Type B pancreatic cell (in vitro differentiated cells): ENCODE measurements at places on chromosomes 7 and 10.

DNA sequence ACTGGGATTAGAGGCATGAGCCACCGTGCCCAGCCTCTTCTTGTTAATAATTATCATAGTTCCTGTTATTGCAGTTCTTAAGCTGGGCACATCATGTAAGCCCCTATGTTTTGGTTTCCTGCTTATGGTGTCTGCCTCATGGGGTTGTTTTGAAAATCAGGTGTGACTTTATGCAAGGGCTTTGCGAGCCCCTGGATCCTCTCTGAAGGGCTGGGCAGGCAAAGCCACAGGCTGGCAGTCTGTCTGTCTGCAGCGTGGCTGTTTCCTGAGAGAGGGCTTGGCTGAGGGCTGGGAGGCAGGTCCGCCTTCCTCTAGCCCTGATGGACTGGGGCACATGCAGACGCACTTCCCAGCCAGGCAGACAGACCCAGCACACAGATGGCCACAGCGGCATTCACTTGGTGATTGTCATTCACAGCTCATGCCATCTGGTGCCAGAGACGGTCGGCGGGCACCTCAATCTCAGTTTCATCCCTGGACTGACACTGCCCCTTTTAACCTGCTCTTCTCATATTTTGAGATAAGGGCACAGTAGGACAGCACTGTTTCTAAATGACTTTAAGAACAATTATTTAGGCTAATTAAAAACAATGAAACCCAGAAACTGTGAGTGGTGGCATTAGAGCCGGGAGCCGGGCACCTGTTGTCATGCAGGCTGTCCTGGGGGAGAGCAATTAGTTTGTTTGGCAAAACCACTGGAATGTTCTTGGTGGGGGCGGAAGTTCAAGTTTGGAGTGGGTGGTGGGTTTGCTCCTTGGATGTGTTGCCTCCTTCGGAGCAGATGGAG lies 35.5 kb downstream of the RBM20 start:
- DNase-seq, result no peak

- DNase-seq, result no peak
These were observed 106.9 kb upstream of the PDLIM1 start for GRCh38 chr10:95397747-95398146.

GRCh38 chr10:70784016-70784415 lies 1.2 kb downstream of the TBATA start:
- no peak for DNase-seq

DNA sequence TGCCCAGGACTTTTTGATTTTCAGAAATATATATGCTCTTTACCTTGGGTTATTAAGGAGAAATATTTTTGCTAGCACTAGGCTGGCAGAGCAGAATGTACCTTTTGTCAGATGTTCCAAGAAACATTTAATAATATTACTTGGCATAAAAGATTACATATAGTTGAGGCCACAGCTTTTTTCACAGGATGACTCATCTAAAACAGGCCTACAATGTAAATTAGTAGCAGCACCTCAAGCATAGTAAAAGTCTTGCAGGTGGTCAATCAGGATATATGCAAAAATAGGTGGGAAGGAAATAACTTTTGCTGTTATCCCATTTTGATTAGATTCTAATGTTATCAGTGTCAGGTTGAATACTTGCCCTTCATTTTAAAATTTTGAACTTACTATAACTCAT lies 14.9 kb upstream of the ITGB1 start:
- DNase-seq, result no peak

- DNase-seq, result no peak
These were observed 20.7 kb downstream of the ABI1 start for GRCh38 chr10:26839966-26840627.

- no peak for DNase-seq
These were observed 21.5 kb downstream of the BTAF1 start for GRCh38 chr10:91944880-91945630.

GRCh38 chr10:126511917-126512479 lies 123.7 kb upstream of the ADAM12 start:
- DNase-seq, result no peak

GRCh38 chr10:114021154-114021553 lies 22.5 kb upstream of the ADRB1 start:
- no peak for DNase-seq

DNA sequence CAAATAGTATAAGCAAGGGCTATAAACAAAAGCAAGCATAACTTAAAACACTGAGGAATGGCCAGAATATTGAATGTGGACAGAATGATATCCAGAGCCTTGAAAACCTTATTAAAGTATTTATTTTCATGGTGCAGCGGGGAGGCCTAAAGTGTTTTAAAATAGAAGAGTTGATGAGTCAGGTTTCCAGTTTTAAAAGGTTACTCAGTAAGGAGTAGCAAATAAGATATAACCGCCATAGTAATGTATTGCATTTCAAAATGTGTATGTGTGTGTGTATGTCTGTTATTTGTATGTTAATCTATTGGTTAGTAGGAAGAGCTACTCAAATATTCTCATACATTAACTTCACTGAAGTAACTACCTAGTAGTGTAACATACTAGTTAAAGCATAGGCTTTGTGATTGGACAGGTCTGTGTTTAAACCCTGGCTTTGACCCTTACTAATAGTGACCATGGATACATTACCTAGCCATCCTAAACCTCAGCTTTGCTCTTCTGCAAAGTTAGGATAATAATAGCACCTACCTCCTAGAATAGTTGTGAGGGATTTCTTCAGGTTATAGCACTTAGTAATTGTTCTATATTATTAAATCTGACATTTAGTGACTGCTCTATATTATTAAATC lies 16.9 kb downstream of the CUTC start:
- DNase-seq, result no peak

GRCh38 chr7:147053746-147054145 lies 937.1 kb downstream of the CNTNAP2 start:
- no peak for DNase-seq

- DNase-seq, result no peak
These were observed 25.4 kb upstream of the CRHR2 start for GRCh38 chr7:30707391-30708357.

DNA sequence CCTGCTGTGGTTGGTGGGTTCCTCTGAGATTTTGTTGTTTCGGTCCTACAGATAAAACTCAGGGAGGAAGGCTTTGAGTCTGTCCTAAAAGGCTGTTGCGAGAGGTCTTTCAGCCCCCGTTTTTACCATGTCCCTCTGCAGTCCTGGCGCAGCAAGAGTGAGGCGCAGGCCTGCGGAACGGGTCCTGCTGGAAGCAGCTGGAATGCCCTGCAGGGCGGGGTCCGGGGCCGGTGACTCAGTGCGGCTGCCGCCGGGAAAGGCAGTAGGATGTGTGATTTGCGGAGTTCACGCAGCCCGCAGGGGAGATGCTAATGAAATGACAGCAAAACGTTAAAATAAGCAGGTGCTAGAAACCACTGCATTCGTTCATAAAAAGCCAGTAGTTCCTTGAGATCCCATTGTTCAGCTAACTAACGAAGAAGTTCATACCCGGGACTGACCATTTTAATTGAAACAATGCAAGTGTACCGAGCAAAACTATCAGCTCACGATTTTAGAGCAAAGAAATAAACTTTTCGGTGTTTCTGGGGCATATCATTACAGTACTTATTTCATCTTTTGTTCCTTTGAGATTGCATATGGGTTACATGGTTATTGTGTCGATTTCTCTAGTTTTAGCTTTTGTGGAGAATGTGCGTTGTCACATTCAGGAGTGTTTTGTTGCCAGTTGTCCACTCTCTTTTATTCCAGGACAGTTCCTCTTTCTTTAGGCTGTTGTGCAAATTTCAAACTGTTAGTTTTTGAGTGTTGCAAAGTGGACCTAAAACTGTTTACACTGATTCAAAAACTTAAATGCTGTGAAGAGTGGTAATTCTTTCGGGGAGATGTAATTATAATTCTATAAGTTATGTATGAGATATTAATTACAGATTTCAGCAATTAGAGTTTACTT lies 783 bp downstream of the ANLN start:
- peak; percentile 85 for DNase-seq

- DNase-seq, result no peak
These were observed 10.8 kb upstream of the AQP1 start for GRCh38 chr7:30900803-30901362.

GRCh38 chr7:96614154-96614867 lies 95.3 kb downstream of the SEM1 start:
- DNase-seq, result no peak

DNA sequence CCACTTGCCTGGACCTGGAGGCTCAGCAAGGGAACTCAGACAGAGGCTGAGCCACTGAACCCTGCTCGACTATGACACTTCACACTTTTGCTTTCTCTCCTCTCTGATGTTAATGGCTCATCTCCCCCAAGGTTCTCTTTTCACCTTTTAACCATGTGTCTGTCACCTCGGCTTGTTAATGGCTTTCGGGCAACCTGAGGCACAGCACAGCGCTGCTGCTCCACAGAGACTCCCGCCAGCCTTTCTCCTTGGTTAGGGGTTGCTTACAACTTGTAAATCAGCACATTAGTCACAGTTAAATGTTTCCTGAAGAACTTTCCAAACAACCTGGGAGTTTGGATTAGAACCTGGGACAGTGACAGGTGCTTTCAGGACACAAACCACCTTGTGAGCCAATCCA lies 136.2 kb upstream of the TBX20 start:
- DNase-seq, result no peak

GRCh38 chr10:50326757-50327701 lies 75.7 kb upstream of the ASAH2 start:
- no peak for DNase-seq

DNA sequence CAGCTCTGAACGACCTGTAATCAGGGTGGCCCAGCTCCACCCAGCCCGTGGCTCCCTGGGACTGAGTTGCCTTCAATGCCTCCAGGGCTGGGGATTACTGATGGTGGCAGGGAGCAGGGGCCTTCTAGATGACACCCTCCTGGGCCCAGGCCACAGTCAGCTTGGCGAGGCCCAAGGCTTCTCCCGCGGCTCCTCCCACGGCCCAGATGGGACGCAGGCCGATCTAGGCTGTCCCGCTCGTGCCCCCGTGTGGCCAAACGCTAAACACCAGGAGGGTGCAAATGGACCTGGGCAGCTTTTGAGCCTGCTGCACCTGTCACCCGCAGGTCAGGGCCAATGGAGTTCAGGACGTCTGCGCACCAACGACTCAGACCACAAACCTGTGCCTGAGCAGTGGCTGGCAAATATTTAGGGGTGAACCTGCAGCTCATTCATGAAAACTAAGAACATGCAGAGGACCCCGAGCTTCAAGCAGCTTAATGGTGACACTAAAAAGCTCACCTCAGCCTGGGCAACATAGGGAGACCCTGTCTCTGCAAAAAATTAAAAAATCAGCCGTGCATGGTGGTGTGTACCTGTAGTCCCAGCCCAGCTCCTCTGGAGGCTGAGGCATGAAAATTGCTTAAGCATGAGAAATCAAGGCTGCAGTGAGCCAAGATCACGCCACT lies 43.2 kb downstream of the ASB13 start:
- peak; percentile 88 for DNase-seq

GRCh38 chr10:124296121-124296812 lies 122.5 kb downstream of the OAT start:
- peak; percentile 56 for DNase-seq

- no peak for DNase-seq
These were observed 126.0 kb upstream of the ANKRD1 start for GRCh38 chr10:91046869-91047268.

- DNase-seq, result no peak
These were observed 248.9 kb downstream of the KIAA1217 start for GRCh38 chr10:24457661-24458318.

DNA sequence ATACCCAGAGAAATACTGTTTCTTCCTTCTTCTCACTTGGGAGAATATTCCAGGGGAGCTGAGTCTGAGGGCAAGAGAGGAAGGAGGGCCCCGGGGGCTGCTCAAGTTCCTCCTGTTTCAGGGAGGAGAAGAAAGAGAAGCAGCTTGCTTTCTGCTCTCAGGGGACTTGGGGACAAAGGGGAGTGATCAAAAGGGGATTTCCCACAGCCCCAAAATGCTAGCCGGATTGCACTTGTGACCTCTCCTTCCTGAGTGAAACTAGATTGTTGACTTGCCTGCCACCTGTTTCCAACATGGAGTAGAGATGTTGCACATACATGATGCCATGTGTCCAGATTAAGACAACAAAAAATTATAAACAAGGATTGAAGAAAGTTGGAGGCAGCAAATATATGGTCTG lies 28.7 kb upstream of the PDCD4 start:
- no peak for DNase-seq

GRCh38 chr10:44193166-44193565 lies 191.7 kb downstream of the CXCL12 start:
- no peak for DNase-seq

DNA sequence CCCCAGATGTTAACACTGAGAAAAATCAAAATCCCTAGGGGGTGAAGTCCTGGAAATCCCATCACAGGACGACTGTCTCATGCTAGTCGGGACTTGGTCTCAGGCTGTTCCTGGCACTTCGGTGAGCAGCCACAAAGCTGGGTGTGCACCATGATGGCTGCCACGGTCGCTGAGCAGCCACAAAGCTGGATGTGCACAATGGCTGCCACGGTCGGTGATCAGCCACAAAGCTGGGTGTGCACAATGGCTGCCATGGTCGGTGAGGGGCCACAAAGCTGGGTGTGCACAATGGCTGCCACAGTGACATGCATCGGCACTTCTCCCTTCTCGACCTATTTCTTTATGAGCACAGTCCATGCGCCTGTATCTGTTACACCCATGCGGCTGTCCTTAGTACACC lies 505.1 kb downstream of the TCERG1L start:
- peak; percentile 34 for DNase-seq

- DNase-seq, result no peak
These were observed 12.0 kb downstream of the MTG1 start for GRCh38 chr10:133405844-133406527.

DNA sequence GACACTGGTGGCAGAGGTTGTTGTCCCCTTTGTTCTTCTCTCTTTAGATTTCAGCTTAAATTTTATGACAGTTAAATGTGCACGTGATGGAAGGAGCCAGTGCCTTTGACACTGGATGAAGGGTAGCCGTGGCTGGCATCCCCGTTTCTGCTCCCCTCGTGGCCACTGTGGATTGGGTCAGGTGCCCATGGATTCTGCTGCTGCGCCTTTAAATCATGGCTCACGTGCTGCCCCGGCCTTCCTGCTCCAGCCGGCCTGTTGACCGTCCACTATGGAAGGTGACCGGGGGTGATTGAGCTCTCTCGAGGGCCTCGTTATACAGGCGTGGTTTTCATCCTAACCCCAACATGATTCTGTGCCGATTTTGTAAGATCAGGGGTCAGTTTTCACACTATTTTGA lies 34.5 kb downstream of the WDR37 start:
- no peak for DNase-seq

DNA sequence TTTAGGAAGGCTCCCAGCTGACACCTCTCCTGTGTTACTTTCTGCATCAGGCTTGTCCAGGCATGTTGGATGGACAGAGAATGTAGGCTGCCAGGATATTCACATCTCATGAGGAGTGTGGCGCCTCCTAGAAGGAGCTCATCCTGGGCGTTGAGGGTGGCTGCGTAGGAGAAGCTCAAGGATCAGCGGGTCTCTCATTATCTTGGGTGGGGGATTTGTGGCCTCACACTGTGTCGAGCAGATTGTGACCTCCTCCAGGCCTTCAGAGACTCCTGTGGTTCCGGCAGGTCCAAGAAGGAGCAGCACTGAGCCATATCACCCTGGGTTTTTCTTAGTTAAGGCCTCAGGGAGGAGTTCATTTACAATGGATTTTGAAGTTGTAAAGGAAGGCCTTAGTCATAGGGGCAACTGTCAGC lies 8.7 kb upstream of the COBL start:
- DNase-seq, result peak; percentile 36

DNA sequence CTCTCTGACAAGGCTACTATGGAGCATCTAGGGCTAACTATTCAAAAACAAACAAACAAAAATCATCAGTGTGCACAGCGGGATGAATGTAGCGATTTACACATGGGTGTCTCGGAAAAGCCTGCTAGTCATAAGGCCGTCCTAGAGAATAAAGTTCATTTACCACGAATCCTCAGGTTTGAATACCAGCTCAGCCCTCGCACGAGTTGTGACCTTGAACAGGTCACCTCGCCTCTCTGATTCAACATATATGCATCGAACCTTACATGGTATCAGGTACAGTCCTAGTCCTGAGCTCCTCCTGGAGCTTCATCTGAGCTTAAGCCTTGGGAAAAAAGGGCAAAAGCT lies 572 bp downstream of the ATP5MF start:
- DNase-seq, result no peak
